ENCODE measurements at places on chromosomes 5 and 9. TPM values are rescaled to one million over a fixed set of nuclear protein-coding genes. Genes with fewer than 3 reads are reported as not detected.

The KLHL9 gene
- 15.8 TPM for total RNA-seq

The FAM120A gene
- 163 TPM for total RNA-seq

The RELL2 gene
- 15.9 TPM for total RNA-seq

The PTPRD gene
- 1.5 TPM for total RNA-seq

The RXRA gene
- 22.8 TPM for total RNA-seq

The UGT3A1 gene
- not detected for total RNA-seq

The GPR150 gene
- 0.11 TPM for total RNA-seq

The PGM5 gene
- not detected for total RNA-seq

The TTC23L gene
- not detected for total RNA-seq

The FAM78A gene
- 55.3 TPM for total RNA-seq

The MARCOL gene
- not detected for total RNA-seq

The GTF3C5 gene
- total RNA-seq = 81.6 TPM

The COL15A1 gene
- not detected for total RNA-seq

The PDGFRB gene
- 0.46 TPM for total RNA-seq

The ADAMTS16 gene
- total RNA-seq = not detected

The TAF11L5 gene
- total RNA-seq = not detected

The FPGS gene
- total RNA-seq = 116 TPM

The PDE6A gene
- not detected for total RNA-seq

The GABRA6 gene
- not detected for total RNA-seq

The SLC6A3 gene
- not detected for total RNA-seq

The MAN2A1 gene
- total RNA-seq = 33.3 TPM

The WNT8A gene
- not detected for total RNA-seq

The ENHO gene
- total RNA-seq = not detected

The WDR38 gene
- total RNA-seq = not detected

The STK32A gene
- total RNA-seq = not detected

The XRCC4 gene
- 10.5 TPM for total RNA-seq

The STPG3 gene
- total RNA-seq = 0.48 TPM

The AFAP1L1 gene
- total RNA-seq = not detected

The CDX1 gene
- total RNA-seq = not detected

The SPINK7 gene
- not detected for total RNA-seq

The HCN1 gene
- total RNA-seq = not detected

The FOXI1 gene
- not detected for total RNA-seq

The KIF12 gene
- not detected for total RNA-seq

The RXFP3 gene
- total RNA-seq = not detected

The PCDHGA9 gene
- total RNA-seq = 0.23 TPM

The SLC45A2 gene
- total RNA-seq = not detected

The EPB41L4A gene
- total RNA-seq = 0.34 TPM

The MEGF10 gene
- not detected for total RNA-seq

The RANBP17 gene
- not detected for total RNA-seq

The FGF1 gene
- not detected for total RNA-seq

The EPB41L4B gene
- 1.5 TPM for total RNA-seq

The NIPSNAP3A gene
- 10.3 TPM for total RNA-seq

The TEX48 gene
- 0.68 TPM for total RNA-seq

The EGFLAM gene
- total RNA-seq = not detected

The HTR4 gene
- not detected for total RNA-seq

The SPATA31E1 gene
- total RNA-seq = not detected

The CCDC192 gene
- not detected for total RNA-seq

The CENPH gene
- total RNA-seq = 37.0 TPM

The SPATA31A3 gene
- total RNA-seq = not detected

The TRIM7 gene
- 3.9 TPM for total RNA-seq

The DNAI1 gene
- total RNA-seq = not detected

The ANKRD55 gene
- total RNA-seq = 1.4 TPM

The ORM1 gene
- total RNA-seq = not detected

The HAPLN1 gene
- not detected for total RNA-seq

The ACTBL2 gene
- total RNA-seq = not detected
